Activated CD4-positive, alpha-beta T cell treated with anti-CD3 and anti-CD28 coated beads, Interleukin-2, amount 50 U/mL, for 24 hours (primary cell): ENCODE measurements at places on chromosomes 7 and 10.

GRCh38 chr7:157609932-157610640 is 273.3 kb downstream of the DNAJB6 start:
- no peak for DNase-seq

DNA sequence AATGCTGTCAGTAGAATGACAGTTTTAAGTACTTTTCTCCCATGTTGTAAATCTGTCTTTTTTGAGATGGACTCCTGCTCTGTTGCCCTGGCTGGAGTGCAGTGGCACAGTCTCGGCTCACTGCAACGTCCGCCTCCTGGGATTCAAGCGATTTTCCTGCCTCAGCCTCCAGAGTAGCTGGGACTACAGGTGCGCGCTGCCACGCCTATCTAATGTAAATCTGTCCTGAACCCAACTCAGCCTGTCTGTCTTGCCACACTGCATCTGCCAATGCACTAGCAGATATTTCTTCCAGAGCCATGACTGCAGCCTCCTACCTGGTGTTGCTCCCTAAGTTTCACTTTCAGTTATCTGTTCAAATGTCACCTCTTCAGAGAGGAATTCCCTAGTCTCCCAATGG is 264.1 kb downstream of the PHF14 start:
- DNase-seq = no peak

DNA sequence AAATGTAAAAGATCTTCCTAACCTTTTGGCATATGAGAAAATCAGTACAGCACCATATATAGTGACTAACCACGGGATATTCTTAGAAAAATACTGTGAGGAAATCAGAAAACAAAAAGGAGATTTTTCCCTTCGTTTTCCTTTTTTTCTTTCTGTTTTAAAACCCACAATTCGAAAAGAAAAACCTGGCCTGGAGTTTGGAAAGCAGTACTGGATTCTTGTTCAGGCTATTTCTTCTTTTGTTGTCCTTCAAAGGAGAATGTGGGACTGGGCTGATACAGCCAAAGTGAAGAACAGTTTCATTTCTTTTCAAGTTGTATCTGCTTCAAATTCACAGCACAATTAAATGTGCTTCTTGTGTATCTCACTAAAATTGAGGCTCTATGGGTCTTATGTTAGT is 156.8 kb upstream of the PHYHIPL start:
- no peak for DNase-seq

GRCh38 chr10:130002606-130003005 is 38.5 kb upstream of the EBF3 start:
- no peak for DNase-seq

- DNase-seq = no peak
These were observed 75.3 kb downstream of the POLL start for GRCh38 chr10:101512738-101513137.

- DNase-seq = no peak
These were observed 3.9 kb upstream of the MACC1 start for GRCh38 chr7:20220921-20221547.

DNA sequence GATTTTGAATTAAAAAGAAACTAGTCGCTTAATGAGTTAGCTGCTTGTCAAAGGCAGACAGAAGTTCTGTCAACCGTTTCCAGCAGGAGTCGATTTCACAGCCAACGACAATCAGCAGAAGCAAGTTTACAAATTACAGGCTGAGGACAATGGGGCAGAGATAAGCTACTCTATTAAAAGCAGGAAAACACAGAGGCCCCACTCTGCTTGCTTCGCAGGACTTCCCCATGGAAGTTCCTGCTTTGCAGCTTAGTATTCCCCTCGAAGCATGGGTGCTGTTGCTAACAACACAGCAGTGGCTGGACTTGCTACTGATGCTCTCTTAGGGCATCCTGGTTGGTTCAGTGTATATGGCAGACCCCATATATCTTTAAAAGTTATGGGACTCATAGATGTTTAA is 50.8 kb upstream of the KLF6 start:
- no peak for DNase-seq

DNA sequence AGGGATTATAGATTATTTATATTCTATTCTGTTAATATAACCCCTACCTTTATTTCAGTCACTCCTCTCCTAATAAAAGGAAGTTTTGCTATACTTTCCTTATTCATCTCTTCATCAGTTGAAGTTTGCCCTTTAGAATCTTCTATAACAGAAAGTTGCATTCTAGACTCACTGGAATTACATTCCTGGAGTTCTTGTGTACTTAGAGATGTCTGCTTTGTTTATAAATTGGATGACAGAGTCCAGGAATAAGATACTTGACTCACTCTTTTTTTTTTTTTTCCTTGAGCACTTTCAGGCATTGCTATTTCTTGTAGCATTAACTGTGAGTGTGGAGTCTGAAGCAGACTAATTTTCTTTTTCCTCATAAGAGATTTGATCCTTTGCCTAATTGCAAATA is 640.8 kb downstream of the XPNPEP1 start:
- DNase-seq = no peak

DNA sequence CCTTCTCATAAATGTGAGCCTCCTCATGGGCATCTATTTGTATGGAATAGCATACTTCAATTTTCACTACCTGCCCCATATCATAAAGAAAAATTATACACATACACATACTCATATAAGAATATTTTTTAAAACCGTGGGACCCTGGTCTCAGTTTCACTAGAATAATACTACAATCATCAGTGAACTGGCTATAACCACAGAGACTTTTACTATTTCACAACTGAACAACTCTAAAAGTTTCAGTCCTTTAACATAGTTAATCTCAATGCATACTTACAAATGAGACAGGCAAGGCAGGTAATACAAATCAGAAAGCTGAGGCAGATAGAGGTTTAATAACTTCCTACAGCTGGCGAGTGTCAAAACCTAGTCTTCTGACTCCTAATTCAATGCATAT is 83.1 kb downstream of the LRRN3 start:
- no peak for DNase-seq

DNA sequence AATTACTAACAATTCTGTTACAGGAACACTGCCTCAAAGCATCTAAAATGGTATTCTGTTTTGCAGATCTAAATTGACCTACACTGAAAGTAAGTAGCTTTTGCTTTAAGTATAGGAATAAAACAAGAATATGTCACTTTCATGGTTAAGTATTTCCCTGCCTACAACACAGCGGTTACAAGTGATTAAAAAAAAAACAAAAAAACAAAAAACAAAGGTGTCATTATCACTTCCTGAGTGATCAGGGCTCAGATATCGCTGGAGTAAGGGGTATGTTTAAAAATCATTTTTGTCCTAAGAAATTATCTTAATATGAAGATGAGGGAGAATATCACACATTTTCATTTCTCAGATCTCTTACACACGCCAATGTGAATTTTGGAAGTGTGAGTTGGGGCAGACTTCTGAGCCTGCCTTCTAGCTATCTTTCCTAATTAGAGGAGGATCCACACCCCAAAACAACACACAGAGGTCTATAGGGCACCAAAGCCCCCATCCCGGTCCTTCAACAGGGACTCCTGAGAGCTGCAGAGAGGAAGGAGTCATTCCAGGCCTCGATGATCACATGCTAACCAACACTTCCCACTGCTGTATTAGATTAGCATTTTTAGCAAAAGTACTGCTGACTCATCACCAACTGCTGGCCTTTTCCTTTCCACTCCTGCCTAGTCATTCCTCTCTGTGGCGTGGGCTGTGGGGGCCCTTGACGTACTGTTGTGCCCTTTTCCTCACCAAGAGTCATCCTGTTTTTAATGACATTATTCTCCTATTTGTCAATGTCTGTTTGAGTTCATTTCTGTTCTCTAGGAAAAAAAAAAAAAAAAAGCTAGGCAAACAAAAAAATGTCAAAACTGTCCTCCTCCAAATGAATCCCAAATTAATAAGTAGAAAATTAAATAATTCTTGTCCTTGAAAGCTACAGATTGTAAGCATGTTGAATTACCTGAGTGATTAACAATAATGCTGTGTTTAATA is 31.2 kb downstream of the PRTFDC1 start:
- DNase-seq = peak; percentile 60

DNA sequence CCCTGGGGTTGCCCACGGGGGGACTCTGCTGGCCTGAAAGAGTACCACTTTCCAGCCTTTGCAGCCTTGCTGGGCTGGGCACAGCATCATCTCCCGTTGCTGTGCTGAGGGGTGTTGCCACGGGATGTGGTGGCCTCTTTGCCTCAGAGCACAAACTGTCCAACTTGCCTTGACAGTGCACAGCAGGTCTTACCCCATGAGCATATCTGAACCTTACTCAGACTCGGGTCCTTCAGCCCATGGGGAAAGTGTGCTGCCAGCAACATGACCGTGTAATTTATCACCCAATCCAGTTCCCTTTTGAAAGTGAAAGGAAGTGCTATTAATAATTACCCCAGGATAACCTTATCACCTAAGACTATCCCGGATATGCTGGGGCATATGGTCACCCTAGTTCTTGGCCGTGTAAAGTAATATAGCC is 46.8 kb downstream of the TBXAS1 start:
- DNase-seq = no peak

DNA sequence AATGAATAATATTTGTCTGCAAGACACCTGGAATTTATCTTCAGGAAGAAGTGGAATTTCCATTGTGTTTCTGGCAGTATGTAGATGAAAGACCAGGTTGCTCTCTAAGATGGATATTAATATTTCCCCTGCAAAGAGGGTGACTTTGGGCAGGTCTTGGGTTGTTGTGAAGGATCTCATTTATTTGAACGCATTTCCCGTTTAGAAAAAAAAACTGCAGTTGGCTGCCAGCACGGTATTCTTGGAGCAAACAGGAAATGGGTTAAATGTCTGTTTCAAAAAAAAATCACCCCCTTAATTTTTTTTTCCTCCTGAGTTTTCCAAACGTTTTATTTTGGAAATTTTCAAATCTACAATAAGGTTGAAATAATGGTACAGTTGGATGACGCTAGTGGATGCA is 11.5 kb downstream of the EIF4H start:
- no peak for DNase-seq

- DNase-seq = no peak
These were observed 116.3 kb upstream of the GDF10 start for GRCh38 chr10:47183704-47184041.

GRCh38 chr7:130850956-130851355 is 116.9 kb upstream of the KLF14 start:
- DNase-seq = no peak

DNA sequence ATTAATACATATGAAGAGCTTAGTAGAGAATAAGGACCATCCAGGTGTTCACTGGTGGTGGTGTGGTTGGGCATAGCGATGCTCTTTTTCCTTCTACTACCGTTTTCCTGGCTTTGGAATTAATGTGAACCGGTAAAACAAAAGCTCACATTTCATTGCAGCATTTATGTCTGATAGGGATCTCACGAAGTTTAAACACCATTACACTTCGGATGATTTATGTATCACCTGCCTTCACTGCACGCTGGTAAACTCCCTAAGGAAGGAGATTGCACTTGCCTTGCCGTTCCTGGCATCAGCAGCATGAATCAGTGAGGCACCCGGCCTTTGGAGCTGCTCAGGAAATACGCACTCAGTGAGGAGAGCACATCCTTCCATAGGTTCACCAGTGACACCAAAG is 47.5 kb downstream of the WIPF3 start:
- no peak for DNase-seq

- no peak for DNase-seq
These were observed 151.9 kb downstream of the NEURL1 start for GRCh38 chr10:103645141-103646054.

DNA sequence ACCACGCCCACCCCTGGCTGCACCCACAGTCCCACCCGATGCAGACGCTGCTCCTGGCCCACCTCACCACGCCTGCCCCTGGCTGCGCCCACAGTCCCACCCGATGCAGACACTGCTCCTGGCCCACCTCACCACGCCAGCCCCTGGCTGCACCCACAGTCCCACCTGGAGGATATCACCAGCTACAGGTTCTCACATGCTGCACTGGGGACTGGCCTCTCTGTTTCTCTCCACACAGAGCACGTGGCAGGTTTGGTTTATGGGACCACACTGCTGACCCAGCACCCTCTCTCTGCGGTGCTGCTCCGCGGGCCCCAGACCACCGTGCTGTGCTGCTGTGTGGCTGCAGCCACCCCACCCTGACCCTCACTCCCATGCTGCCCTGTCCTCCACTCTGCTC is 120.9 kb downstream of the VIPR2 start:
- DNase-seq = no peak

- no peak for DNase-seq
These were observed 1.5 kb downstream of the KLHL7 start for GRCh38 chr7:23106823-23107663.

GRCh38 chr10:12535656-12536055 is 186.3 kb downstream of the CAMK1D start:
- DNase-seq = no peak

GRCh38 chr7:48964074-48964473 is 39.7 kb downstream of the CDC14C start:
- no peak for DNase-seq

GRCh38 chr7:140570120-140570519 is 70.5 kb downstream of the DENND2A start:
- no peak for DNase-seq

DNA sequence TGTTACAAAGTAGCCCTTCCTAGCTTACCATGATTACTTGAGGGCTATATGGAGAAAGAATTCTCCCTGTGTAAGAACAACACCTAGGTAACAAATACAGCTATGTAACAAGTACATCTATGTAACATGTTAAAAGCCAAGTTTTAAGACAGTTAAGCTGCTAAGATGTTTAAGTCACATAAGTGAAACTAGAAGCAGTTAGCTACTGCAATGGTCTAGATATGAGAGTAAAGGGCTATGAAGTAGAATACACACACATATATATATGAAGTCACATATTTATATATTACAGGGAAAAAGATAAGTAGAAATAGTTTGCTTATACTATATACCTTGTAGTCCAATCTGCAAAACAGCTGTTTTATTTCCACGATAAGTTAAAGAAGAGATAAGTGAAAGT is 14.4 kb downstream of the POT1 start:
- no peak for DNase-seq

GRCh38 chr7:95737828-95738505 is 34.4 kb upstream of the DYNC1I1 start:
- no peak for DNase-seq

DNA sequence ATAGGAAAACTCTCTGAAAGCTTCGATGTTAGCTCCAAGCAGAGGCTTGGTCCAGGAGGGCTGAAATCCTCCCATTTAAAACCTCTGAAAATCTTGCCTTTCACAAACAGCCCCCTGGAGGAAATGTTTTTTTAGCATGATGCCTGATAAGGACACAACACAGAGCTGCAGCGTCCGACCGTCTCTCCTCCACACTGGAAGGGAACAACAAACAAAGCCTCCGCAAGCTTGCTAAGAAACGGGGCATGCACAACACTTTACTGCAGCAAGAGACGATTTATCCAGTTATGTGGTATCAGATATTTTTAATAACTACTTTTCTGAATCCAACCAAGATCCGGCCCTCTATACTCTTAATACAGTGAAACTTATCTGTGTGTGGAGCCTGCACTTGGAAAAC is 182.3 kb downstream of the PTPRN2 start:
- no peak for DNase-seq

- no peak for DNase-seq
These were observed 6.1 kb upstream of the GPR85 start for GRCh38 chr7:113092762-113093161.

- DNase-seq = no peak
These were observed 621.5 kb downstream of the LRMDA start for GRCh38 chr10:76052682-76053503.

- no peak for DNase-seq
These were observed 46.3 kb downstream of the STARD3NL start for GRCh38 chr7:38224392-38224791.
